ENCODE measurements at places on chromosomes 13 and 19. TPM values are rescaled to one million over a fixed set of nuclear protein-coding genes. Genes with fewer than 3 reads are reported as not detected.

The LILRA5 gene
- polyA plus RNA-seq = 0.96 TPM

The ZNF302 gene
- 62.8 TPM for polyA plus RNA-seq

The CAMSAP3 gene
- polyA plus RNA-seq = 0.12 TPM

- peak; percentile 44 for DNase-seq
Observed at GRCh38 chr19:47779524-47780214, 1.2 kb downstream of the SELENOW start.

DNA sequence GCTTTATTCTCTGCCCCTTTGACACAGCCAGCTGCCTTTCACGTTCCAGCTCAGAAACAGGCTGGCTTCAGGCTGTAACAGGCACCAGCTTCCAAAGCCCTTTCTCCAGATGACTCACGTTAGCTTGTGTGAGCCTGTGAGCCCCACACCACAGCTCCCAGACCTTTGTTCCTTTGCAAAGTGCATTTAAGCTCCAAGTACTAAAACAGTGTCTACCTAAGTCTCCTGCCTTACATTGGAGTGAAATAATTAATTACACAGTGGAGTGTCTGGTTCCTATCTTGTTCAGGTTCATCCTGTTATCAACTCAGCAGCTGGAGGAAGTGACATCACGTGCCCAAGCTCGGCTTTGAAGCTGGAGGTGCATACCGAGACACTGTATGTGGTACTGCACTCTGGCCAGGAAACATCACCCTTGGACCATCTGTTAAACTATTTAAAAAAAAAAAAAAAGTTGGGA is 475.8 kb downstream of the FOXO1 start:
- peak; percentile 31 for DNase-seq
